HFF-Myc (cell line): ENCODE measurements at places on chromosomes 6 and 20.

DNA sequence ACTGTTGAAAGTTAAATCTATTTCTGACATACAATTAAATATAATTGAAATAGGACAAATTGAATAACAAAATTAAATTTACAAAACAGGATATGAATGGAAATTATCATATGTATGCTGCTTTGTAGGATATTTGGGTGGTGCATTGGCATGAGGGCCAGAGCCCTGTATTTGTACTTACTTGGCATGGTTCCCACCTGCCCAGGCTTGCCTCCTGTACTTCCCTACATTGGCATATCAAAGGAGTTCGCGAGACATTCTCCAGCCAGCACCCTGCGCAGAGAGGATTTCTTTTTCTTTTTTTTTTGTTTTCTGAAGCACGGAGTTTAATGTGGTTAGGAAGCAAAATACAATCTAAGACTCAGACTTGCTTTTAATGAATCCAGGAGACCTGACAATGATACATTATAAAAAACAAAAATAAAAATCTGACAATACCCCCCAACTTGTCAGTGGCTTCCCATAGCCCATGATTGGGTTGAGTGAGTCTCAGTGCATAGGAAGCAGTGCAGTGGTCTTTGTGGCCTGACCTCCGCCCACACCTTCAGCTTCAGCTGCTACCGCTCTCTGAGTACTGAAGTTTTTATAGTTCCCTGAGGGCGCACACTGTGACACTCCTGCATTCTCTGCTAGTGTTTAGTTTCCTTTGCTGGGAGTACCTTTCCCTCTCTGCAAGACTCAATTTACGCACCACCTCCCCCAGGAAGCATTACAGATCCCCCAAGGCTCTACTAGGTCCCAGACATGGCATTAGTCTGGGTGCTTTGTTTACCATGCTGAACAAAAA lies 440.8 kb downstream of the UTRN start:
- DNase-seq, result no peak

- DNase-seq, result no peak
Measured at GRCh38 chr20:8815208-8815607, 253.7 kb upstream of the PLCB4 start.

- no peak for DNase-seq
Measured at GRCh38 chr20:40322941-40323340, 366.1 kb downstream of the MAFB start.

GRCh38 chr6:22884456-22884855 lies 315.1 kb downstream of the HDGFL1 start:
- no peak for DNase-seq

DNA sequence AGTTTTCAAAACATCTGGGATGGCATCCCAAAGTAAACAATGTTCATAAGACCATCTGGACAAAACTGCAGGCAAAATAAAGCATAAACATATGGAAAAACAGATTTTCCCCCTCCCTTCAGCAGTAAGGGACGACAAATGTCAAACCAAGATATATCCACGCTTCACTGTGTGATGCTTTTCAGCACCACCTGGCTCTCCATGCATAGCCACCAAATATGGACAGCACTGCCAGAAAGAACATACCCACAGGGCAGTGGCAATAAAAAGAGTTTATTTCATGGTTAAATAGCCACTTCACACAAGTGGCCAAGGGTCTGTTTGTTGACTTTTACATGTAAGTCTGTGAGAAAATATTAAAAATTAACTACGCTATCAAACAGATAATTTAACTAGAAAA lies 23.1 kb downstream of the USP45 start:
- no peak for DNase-seq

GRCh38 chr6:53151676-53152075 lies 3.0 kb upstream of the GCM1 start:
- no peak for DNase-seq

DNA sequence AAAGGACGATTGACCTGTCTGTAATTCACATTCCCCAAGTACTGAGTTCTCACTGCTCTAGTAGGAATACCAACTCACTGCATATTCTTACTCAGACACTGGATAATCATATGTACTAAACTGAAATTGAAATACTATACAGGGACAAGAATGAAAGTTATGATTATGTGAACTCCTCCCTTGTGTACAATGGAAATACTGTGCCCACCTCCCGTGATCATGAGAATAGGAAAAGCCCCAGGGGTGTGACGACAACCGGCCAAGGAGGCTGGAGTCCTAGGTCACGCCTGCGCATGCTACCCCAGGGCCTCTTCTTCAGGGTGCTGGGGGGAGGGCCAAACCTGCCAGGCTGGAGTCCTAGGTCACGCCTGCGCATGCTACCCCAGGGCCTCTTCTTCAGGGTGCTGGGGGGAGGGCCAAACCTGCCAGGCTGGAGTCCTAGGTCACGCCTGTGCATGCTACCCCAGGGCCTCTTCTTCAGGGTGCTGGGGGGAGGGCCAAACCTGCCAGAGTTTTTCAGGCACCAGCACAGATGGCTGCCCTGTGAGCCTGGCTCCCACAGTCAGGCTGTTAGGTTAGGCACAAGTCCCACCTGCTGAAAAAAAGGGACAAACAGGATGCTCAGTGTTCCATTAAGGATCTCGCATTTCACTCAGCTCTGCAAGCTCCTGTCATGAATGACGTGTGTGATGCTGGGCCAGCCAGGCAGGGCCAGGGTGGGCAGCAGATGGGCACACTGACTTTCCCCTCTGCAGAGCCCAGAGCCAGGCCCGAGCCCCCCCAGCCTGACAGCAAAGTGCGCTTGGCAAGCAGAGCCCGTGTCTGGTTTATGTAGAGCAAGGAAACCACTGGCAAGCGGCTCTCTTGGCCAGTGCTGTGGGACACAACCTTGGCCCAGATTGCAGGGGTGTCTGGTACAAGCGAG lies 107.7 kb downstream of the FOXF2 start:
- no peak for DNase-seq

- DNase-seq, result no peak
Measured at GRCh38 chr20:15555913-15556312, 1017.3 kb downstream of the KIF16B start.

DNA sequence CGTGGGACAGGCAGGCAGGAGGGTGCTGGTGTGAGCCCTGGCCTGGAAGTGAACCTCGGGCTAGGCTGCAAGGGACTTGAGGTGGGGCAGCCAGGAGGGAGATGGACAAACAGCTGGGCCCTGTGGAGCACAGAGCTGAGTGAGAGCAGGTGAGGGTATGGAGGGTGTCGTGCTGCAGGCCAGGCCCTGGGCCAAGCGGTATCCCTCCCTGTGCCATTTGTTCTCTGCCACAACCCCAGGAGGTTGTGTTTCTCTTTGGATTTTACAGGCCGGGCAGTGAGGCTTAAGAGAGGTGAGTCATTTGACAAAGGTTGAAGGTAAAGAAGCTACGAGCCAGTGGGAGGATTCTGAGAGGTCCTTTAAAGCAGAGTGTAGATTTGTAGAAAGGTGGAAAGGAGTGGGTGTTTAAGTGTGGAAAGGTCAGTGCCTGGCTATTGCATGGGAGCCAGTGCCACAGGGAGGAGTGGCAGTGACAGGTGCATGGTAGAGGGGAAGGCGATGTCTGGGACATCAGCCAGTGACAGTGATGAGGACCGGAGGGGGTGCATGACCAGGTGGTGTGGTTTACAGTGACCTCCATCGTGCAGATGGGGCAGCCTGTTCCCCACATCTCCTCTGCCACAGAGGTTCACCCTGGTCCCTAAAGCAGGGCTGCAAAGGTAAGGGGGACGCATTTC lies 39.8 kb downstream of the GMPR start:
- no peak for DNase-seq

- peak; percentile 73 for DNase-seq
Measured at GRCh38 chr6:131954775-131955107, 3.6 kb upstream of the CCN2 start.

DNA sequence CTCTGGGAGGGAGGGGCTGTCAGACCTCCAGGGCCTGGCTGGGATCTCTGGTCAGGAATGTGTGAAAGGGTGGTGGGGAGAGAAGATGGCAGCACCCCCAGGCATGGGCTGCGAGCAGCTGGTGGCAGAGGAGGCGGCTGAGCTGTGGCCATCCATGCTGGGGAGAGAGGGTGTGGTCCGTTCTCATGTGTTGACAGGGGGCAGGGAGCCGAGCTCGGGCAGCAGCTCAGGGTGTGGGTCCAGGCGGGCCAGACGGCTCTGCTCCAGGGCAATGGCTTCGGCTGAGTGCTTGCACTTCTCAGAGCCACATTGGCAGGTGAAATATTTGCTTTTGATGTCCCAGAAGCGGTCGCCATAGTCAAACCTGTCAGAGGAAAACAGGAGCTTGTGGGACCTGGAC lies 1.1 kb upstream of the SLC44A4 start:
- no peak for DNase-seq

- no peak for DNase-seq
Measured at GRCh38 chr6:162088091-162088490, 639.5 kb downstream of the PRKN start.

DNA sequence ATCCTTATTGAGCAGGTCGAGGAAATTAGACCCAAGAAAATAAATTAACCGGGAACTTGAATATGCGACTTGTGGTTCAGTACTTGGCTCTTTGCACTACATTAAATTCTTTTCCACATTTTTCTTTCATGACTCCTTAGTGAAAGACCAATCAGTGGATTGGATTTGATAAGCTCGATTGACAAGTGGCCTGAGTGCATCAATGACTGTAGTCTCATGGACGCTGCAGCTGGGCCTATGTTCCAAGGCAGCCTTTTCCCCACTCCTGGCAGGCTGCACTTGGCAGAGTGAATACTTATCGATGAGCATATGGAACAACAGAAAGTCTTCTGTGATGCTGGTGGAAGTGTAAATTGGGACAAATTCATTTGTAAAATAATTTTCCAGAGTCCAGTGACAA lies 210.8 kb upstream of the EXOC2 start:
- no peak for DNase-seq

DNA sequence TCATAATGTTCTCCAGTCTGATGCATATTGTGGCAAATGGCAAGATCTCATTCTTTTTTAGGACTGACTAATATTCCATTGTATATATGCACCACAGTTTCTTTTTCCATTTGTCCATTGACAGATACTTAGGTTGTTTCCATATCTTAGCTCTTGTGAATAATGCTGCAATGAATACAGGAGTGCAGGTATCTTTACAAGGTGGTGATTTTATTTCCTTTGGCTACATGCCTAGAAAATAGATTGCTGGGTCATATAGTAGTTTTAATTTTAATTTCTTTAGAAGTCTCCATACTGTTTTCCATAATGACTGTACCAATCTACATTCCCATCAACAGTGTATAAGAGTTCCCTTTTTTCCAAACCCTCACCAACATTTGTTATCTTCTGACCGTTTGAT lies 97.5 kb downstream of the TRMT11 start:
- no peak for DNase-seq

- DNase-seq, result no peak
Measured at GRCh38 chr20:18767676-18768075, 45.9 kb upstream of the SCP2D1 start.
